Effector CD4-positive, alpha-beta T cell (primary cell): ENCODE measurements at places on chromosomes 11 and 22.

DNA sequence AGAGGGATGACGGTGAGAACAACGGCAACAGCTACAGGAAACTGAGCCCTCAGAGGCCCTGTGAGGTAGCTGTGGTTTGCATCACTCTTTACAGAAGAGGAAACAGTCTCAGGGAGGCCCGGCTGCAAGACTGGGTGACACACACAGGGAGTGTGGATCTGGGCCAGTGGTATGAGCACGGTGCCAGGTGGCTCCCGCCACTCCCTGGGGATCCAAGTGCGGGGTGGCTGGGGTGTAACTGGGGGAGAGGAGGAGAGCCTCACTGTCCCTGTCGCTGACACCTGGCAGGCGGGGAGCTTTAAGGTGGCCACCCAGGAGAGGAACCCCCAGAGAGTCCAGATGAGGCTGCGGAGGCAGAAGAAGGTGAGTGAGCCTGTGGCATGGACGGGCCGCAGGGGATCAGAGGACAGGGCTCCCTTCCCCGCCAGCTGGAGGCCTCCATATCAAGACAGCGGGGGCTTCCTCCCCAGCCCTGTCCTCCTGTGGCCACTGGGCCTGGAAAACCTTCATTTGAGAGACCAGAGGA is 5.6 kb downstream of the RGL4 start:
- DNase-seq = peak; percentile 68

GRCh38 chr11:71341173-71341572 is 88.8 kb upstream of the SHANK2 start:
- DNase-seq = no peak

- no peak for DNase-seq
Observed at GRCh38 chr11:36455658-36456111, 54.4 kb downstream of the TRAF6 start.

DNA sequence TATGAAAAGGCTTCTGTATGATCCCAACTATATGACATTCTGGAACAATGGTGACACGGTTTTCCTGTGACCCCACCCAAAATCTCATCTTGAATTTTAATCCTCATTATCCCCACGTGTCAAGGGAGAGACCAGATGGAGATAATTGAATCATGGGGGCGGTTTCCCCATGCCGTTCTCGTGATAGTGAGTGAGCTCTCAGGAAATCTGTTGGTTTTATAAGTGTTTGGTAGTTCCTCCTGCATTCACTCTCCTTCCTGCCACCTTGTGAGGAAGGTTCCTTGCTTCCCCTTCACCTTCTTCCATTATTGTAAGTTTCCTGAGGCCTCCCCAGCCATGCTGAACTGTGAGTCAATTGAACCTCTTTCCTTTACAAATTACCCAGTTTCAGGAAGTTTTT is 53.1 kb upstream of the TSPAN18 start:
- DNase-seq = no peak

GRCh38 chr22:29702931-29703501 is 16.8 kb upstream of the CABP7 start:
- no peak for DNase-seq

DNA sequence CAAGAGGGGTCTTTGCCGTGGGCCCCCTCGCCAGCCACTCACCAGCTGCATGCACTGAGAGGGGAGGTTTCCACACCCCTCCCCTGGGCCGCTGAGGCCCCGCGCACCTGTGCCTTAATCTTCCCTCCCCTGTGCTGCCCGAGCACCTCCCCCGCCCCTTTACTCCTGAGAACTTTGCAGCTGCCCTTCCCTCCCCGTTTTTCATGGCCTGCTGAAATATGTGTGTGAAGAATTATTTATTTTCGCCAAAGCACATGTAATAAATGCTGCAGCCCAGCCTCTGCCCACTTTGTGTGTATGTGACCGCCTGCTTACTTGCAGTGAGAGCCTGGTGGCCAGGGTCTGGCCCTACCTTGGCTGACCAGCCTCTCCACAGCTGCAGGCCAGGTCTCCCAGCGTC is 2.8 kb upstream of the CRACR2B start:
- no peak for DNase-seq

DNA sequence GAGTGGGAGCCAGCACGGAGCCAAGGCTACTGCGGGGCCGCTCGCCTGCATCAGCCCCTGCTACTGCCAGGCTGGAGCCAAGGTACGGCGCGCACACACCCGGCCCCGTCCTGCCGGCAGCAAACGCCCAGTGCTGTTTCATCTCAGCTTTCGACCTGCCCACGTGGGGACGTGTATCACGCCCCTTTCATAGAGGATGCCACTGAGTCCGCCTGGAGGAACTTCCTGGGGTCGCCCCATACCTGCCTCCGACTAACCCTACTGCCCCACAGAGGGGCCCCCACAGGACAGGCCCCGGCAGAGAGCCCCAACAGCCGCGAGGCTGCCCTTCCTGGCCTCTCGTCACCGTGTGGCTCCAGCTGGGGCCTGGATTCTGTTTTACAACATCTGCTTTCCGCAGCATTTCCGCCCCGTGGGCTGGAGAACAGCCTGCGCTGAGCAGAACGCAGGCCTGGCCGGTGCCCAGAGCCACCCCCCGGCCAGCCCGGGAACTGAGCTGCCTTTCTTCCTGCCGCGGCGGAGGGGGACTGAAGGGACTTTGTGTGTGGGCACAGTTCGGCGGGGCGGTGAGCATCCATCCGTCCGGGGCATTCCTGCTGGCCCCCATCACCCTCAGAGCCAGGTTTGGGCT is 22.9 kb upstream of the ARHGAP8 start:
- no peak for DNase-seq

DNA sequence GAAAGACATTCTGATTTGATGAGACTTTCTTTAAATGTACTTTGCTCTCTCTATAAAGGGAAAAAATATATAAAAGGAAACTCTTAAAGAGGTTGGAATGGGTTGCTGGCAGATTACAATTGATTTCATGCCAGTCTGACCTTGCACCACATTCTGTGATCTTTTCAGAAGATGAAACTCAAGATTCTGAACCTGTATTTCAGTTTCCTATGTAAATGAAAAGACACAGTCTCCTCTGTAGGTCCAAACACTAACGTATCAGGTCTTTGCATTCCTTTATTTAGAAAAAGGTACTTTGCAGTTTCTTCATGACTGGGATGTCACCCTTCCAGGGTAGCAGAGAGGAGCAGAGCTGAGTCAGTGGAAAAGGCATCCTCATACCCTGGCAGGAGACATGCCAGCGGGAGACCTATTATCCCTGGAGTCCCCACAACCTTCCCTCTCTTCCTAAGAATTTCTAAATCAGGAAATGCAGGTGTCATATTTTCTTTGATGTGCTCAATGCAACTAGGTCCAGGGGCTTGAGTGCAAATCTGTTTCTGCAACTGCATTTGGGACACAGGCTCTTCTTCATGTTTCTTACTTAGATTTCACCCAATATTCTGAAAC is 282.6 kb downstream of the CADM1 start:
- DNase-seq = no peak

- no peak for DNase-seq
Observed at GRCh38 chr22:35312198-35313059, 12.7 kb downstream of the TOM1 start.

GRCh38 chr11:94581926-94582325 is 14.8 kb downstream of the PIWIL4 start:
- DNase-seq = no peak

GRCh38 chr11:57567515-57568329 is at the start of gene UBE2L6:
UBE2L6 (minus strand) TSS chr11:57567672; CDS start chr11:57567611, 61 bp downstream.
- DNase-seq = peak; percentile 48

DNA sequence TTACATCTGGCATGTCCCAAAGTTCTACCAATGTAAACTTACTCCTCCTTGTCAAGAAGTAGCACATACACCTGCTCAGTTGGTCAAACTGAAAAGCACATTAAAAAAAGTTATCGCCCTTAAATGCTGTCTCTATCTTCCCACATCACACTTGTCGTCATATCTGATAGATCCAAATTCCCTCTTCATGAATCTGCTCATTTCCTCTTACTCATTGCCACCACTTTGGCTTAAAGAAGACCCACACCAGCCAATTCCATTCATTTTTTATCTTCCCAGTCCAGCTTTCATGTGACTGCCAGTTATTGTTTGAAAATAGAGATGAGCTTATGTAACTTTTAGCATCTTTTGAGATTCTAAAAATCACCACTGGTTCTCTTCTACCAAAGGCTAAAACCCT is 305.9 kb upstream of the MTNR1B start:
- no peak for DNase-seq

- DNase-seq = no peak
Observed at GRCh38 chr22:26134654-26135330, 34.5 kb upstream of the SEZ6L start.

DNA sequence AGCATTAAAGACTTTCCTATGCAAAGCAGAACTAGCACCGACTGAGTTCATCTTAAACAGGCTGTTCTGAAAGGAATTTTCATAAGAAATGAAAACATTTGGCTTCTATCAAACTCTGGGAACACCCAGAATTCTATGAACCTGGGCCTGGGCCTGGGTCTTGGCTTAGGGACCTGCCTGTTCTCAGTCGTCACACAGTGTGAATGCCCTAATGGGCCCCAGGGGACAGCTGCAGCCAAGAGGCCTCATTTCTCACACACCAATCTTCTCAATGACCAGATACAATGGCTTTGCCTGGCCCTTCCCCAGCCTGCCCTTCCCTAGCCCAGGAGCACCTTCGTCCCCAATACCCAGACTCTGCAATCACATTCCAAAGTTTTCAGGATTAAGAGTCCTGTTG is 234.9 kb upstream of the ARHGAP20 start:
- DNase-seq = no peak

- DNase-seq = no peak
Observed at GRCh38 chr22:29087012-29087411, 14.2 kb downstream of the KREMEN1 start.

DNA sequence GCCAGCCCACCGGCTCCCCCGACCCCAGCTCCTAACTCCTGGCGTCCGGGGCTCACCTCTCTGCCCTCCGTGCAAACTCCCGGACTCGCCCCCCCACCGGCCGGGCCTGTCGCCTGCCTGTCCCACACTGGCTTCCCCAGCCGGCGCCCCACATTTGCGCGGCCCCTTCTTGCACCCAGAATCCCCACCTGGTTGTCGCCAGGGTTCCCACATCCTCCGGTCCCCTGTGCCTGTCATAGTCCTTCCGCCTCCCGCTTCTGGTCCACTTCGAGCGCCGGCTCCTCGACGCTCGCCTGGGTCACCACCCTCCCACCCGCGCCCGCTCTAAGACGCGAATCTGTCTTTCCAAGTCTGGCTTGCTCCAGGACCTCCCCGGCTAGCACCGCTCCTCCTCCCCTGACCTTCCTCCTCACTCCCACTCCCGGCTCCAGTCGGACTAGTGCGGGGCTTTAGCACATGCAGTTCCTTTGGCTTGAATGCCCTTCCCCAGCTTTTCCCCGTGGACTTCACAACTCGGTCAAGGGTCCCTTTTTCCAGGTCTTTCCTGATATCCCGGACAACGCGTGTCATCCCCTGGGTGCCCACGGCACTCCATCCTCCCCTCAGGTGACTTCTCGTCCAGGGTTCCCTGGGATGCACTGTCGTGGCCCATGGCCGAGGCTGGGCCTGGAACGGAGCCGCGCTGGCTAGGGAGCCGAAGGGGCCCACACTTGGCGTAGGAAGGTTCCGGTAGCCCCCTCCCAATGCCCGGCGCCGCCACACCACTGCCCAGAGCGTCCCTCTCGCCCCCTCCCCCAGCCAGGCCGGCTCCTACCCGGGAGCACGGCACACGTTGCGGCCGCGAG is 635 bp downstream of the SCARF2 start:
- DNase-seq = no peak

DNA sequence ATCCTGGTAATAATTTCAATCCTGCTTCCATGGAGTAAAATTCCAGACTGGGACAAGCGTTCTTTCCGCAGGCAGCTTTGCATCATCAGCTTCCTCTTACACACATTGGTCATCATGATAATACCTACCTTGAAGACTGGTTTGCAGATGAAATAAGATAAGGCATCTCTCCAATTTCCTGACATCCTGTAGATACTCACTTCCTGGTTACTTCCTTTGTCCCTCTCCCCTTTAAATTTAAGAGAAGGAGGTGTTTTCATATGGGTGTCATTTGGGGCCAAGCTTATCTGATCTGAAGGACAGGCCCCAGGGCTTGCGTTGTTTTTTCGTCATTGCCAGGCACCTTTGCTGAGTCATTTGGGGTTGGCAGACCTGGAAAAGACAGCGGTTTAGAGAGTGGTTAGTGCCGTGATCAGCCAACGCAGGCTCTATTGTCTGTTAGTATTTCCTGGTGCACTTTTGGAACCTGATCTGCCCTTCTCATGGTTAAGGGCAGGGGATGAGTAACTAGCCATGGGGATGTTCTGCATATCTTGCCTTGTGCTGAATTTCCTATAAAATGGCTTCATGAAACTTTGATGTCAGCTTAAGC is 24.1 kb downstream of the GRAMD1B start:
- DNase-seq = peak; percentile 22

DNA sequence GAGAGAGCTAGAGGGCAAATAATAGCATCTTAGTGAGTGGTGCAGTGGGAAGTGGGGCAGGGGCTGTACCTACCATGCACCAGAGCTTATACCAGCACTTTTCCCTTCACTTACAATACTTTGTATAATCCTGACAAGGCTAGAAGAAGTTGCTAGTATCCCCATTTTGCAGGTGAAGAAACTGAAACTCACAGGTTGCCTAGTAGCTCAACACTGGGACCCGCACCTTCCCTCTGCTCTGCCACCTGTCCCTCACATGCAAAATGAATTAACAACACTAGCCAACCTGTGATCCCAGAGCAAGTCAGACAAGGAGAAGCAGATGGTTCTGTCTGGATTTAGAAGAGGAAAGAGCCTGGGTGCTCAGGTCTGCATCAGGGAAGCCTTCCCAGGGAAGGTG is 510.4 kb downstream of the BUD13 start:
- no peak for DNase-seq

GRCh38 chr11:10934293-10934860 is 76.5 kb upstream of the ZBED5 start:
- peak; percentile 7 for DNase-seq

- no peak for DNase-seq
Observed at GRCh38 chr11:123559523-123559955, 94.9 kb downstream of the SCN3B start.

DNA sequence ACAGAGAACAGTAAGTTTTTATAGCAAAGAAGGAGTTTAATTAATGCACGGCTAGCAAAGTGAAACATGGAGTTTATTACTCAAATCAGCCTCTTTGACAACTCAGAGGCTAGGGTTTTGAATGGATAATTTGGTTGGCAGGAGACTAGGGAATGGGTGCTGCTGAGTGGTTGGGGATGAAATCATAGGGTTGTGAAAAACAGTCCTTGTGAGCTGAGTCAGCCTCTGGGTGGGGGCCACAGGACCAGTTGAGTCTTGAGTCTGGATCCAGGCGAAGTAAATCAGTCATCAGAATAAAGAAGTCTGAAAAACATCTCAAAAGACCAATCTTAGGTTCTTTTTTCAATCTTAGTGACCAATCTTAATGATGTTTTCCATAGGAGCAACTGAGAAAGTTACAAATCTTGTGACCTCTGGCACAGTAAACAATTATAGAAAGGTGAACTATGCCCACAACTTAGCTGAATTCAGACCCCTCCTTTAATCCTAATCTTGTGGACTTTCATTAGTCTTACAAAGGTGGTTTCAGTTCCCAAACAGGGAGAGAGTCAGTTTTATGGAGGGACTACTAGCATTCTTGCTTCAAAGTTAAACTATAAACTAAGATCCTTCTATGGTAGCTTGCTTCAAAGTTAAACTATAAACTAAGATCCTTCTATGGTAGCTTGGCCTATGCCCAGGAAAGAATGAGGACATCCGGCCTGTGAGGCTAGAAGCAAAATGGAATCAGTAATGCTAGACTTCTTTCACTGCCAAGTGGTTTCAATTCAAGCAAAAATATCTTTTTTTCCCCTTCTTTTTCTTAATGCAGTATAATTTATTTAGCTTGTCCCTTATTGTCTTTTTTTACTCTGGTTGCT is 84.5 kb downstream of the AASDHPPT start:
- no peak for DNase-seq
